Muscle of leg (tissue), 16 donors: ENCODE measurements at places on chromosomes 7 and 10.

DNA sequence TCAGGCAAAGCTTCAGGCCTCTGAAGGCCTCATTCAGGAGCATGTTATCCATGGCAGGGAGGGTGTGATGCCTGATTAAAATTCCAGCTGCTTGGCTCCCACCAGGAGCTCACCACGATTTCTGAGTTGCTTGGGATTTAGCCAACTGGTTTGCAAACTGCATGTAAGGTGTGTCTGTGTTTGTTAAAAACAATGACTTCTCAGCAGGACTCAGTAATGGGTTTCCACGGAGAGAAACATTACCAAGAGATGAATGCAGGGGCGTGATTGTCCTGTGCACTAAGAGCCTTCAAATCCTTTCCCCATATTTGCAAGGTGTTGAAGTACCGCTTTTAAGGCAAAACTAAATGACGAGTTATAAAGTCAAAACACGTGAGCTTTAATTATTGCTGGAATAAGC lies 88.8 kb upstream of the BTBD16 start:
- no peak for DNase-seq

- DNase-seq: no peak
Measured at GRCh38 chr7:142881586-142882337, 3.8 kb downstream of the TRPV6 start.

- DNase-seq: no peak
Measured at GRCh38 chr10:112271982-112272381, 11.2 kb upstream of the TECTB start.

GRCh38 chr10:58180666-58181065 lies 87.0 kb downstream of the IPMK start:
- no peak for DNase-seq

GRCh38 chr10:63348245-63348850 lies 117.4 kb downstream of the JMJD1C start:
- no peak for DNase-seq

GRCh38 chr10:58424176-58424575 lies 39.0 kb downstream of the TFAM start:
- no peak for DNase-seq

DNA sequence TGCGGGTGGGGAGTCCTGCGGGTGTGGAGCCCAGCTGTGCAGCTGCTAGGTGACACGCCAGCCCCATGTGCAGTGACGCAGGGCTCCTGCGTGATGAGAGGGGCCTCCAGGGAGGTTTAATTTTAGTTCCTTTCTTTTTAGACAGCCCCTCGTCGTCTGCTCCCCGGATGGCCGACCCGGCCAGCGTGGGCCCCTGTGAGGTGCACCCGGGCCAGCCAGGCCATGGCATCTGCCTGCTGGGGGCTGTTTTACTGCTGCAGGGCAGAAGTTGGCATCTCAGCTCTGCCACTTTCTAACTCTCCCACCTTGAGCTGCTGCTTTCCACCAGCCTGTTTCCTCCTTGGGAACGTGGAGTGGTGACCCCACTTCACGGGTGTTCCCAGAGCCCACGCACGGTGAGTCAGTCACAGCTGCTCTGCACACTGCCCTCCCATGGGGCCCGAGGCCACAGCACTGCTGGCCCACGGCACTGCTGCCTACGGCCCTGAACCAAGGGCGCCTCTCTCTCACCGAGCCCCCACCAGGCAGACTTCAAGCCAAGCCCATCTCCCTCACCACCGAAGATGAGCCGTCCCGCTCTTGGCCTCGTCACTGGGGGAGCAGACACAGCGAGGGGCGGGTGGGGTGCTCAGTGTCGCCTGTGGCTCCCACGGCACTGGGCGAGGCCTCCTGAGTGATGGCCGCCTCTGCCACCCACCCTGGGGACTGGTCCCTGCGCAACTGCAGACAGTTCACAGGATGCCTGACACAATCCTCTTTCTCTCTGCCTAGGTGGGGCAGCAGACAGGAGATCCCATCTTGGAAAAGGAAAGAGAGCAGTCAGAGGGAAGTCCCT lies 21.3 kb downstream of the CYP2W1 start:
- DNase-seq: no peak

DNA sequence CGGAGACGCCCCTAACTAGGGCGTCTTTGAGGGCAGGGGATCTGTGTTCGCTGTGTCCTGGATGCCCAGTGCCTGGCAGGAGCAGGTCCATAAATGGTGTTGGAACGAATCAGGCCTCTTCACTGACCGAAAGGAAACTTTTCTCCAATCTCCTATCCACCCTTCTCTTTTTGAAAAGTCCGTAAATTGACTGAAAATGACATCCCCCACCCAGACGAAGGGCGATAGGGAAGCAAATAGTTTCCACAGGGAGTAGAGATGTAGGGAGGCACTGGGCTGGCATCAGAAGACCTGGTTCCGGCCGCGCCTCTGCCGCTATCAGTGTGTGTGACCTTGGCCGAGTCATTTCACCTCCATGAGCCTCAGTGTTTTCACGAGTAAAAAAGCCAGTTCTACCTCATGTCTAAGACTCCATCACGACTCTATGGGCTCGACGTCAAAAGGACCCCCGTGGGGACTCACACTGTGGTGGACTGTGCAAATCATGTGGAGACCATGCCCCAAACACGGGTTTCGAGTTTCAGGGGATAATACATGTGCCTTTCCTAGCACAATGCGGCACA lies 497 bp upstream of the RAB11FIP2 start:
- DNase-seq: peak; percentile 22

- peak; percentile 1 for DNase-seq
Measured at GRCh38 chr7:63899691-63900393, 98.8 kb upstream of the ZNF722 start.

DNA sequence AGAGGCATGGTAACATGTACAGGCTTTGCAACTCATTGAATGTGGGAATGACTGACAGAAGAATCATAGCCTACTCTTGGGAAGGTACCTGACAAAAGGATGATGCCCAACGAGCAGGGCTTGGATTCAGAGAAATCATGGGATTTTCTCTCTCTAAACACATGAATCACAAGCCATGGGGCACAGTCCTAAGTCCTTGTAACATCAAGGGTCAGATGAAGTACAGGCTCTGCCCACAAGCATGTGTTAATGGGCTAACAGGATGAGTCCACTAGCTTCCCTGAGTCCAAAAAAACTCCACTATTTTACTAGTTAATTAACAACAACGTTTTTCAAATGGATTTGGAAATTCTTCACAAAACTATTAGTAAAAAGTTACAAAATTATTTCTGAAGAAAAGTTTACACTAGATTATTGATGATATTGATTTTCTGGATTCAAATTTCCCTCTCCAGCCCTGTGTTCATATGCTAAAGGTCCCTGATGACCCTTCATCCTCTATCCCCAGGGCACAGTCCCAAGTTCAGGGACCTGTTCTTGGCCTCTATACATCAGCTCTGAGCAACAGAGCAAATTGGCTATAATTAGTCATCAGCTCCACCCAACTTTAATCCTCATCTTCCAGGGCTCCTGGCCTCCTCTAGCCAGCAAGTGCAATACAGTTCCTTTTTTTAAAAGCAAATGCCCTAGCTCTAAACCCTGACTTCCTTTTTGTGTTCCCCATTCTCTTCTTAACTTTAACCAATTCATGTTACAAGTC lies 99.8 kb downstream of the GSAP start:
- DNase-seq: no peak

- peak; percentile 40 for DNase-seq
Measured at GRCh38 chr10:133039107-133039802, 48.5 kb upstream of the ADGRA1 start.
